ENCODE measurements at places on chromosomes 5 and 9.

- no peak for DNase-seq
Measured at GRCh38 chr5:533955-534742, 9.9 kb upstream of the SLC9A3 start.

GRCh38 chr9:2220036-2220435, 204.9 kb downstream of the SMARCA2 start:
- DNase-seq = no peak

GRCh38 chr5:172645271-172646055, 4.4 kb downstream of the NEURL1B start:
- DNase-seq = no peak

GRCh38 chr9:84027201-84027600, 46.6 kb downstream of the RMI1 start:
- DNase-seq = no peak

GRCh38 chr5:83475935-83476814, 4.6 kb downstream of the VCAN start:
- no peak for DNase-seq

DNA sequence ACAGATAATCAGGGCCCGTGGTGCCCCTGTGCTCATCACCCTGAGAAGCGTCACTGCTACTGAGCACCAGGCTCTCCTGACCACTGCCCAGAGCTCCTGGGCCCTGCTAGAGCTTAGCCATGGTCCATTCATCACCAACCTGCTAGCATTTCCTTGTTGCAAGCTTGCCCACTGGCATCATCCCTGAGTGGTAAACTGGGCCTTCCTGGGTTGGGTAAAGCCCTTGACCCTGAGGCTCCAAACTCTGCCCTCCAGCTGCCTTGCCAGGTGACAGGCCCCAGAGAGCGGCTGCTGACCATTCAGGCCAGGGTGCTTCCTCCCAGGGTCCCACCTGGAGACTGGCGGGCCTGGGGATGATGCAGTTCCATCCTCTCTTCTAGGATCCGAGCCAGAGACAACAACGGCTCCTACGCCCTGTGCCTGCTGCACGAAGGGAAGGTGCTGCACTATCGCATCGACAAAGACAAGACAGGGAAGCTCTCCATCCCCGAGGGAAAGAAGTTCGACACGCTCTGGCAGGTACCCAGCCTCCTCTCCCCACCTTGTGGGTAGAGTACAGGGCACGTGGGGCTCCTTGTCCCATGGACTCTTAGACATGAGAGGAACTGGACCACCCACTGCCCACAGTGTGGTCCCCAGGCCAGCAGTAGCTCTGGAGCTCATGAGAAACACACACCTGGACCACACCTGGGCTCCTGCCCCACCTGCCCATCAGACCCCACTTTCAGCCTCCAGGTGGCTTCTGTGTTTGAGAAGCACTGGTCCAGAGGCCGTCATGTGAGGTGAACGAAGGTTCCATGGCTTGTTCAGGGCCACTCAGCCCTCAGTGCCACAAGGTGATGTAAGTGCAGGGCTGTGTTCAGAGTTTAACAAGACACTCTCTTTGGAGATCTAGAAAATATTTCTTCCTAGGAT, 60.5 kb downstream of the SYK start:
- DNase-seq = no peak

DNA sequence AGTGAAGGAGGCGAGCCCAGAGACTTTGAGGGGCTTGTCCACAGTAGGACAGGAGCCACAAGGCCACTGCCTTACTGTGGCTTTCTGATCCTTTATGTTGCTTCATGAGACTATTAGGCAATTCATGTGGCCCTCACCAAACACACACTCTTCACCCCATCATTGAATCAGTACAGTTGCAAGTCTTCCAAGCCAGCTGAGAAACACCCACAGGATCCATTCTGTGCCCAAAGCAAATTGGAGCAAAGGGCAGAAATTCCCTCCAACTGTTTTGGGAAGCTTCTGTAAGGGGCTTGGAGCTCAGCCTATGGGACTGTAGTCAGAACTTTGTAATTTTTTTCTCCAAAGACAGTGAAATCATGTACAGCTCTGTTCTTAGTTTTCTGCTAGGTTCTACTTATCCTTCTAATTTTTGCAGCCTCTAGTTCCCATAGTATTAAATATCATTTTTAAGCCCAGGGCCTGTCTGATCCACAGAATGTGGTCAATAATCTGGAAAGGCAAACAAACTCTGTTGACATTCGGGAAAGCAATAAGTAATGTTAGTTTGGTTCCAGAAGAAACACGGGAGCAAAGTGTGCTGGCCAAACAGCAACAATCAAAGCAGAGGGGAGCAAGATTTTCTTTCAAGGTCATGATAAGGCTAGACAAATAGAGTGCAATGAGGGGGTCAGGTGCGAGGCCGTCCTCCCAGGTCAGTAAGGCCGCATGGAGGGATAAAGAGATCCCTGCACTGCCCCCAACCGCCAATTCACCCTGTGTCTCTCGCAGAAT, 47.0 kb downstream of the UBE2QL1 start:
- no peak for DNase-seq

- DNase-seq = peak; percentile 63
Measured at GRCh38 chr5:92641031-92641962, 939.7 kb downstream of the NR2F1-AS1 start.

GRCh38 chr9:94577571-94577970, 16.1 kb downstream of the FBP2 start:
- DNase-seq = no peak

- DNase-seq = no peak
Measured at GRCh38 chr5:142982821-142983200, 212.6 kb downstream of the ARHGAP26 start.

- DNase-seq = no peak
Measured at GRCh38 chr5:22372826-22373660, 480.1 kb downstream of the CDH12 start.

DNA sequence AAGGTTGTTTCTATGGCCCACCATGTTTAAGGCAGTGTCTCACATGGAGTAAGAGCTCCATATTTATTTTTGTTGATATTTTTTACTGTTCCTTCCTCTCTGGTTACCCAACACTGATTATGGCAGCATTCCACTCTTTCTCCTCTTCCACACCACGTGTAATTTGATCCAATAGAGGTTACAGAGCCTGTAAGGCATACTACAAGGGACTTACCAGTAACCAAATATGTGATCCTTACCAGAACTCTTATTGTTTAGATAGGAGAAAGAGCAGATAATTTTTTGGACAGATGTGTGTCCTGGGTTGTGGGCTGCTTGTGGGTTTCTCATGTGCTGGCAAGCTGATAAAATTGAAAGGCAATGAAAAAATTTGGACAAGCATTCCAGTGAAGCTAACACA, 261.3 kb downstream of the TMEM167A start:
- DNase-seq = no peak

- no peak for DNase-seq
Measured at GRCh38 chr9:94754976-94755475, 28.5 kb downstream of the AOPEP start.

DNA sequence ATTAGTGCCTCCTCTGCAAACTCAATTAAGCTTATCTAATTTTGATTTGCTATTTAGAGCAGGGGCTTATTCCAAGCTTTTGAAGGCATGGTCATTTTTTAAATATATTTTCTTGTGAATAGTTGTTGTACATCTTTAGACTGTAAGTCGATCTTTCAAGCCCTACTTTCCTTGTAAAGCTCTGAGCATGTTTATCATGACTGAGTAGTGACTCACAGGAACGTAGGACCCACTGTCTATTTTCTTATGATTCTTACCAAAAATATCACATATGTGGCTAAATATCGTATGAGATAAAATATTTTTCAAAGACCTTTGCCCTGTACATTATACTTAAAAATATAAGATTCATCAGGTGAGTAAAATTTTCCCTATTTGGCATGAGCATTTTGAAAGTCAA, 440.4 kb upstream of the GRIN3A start:
- DNase-seq = no peak

- DNase-seq = no peak
Measured at GRCh38 chr5:58300346-58300895, 159.5 kb downstream of the PLK2 start.

DNA sequence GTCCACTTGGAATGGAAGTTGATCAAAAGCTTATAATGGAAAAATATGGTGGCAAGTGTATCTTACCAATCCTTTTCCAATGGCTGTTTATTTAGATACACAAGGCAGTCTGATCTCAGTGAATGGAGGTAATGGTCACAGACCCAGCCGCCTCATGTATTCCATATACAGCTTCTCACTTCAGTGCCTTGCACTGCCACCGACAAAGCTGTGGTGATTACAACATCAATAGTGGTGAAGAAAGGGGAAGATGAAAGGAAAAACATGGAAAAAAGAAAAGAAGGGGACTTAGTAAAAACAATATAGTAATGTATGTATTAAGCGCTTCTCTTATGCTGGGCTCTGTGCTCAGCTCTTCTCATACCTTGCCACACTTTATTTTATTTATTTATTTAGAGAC, 297.3 kb upstream of the RASA1 start:
- DNase-seq = no peak

DNA sequence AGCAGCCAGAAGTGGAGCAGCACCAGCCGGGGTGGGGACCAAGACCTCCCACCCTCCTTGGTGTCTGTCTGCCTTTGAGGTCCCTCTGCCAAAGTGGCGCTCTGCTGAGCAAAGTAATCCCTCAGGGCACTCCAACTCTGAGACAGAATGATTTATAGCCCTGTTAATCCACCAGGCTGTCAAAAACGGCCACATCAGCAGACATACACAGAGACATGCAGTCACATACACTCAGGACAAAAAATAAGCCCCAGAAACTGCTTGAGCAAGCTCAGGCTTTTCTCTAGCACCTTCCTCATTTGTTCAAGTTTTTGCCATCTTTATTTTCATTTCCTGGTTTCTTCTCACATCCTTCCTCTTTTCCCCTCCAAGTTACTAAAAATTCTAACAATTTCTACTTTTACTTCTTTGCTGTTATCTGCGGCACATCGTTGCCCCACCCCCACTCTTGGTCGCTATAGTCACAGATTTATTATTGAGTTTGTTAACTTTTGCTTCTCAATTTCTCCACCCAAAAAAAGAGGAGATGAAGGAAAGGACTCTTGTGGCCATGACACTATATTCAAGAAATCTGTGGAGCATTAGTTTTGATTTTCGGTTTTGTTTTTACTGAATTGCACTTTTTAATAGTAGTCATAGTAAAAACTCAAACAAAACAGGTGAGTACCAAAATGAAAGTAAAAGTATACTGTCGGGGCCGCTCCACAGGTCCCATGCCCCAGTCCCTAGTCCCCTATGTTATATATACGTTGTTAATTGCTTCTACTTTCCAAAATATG, 17.4 kb upstream of the ADRB2 start:
- DNase-seq = no peak

GRCh38 chr5:31144364-31144763, 49.1 kb upstream of the CDH6 start:
- no peak for DNase-seq

DNA sequence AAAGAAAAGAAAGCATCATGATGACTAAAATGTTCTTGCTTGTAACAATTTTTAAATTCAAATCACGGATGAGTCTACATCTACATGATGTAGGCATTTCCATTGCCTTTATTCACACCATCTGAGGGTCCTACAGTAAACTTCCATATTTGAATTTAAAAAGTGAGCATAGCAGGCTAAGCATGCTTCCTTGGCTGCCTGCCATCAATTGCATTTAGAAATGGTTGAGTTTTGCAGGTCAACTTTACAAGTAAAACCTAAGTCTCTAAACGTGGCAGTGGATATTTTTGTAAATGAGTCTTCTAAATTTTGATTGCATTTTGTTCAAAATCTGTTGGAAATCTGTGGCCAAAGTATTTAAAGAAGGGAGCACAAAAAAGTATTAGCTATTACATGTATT, 136.5 kb upstream of the PTCH1 start:
- DNase-seq = no peak

- DNase-seq = no peak
Measured at GRCh38 chr5:132355140-132355765, 14.3 kb upstream of the SLC22A5 start.

DNA sequence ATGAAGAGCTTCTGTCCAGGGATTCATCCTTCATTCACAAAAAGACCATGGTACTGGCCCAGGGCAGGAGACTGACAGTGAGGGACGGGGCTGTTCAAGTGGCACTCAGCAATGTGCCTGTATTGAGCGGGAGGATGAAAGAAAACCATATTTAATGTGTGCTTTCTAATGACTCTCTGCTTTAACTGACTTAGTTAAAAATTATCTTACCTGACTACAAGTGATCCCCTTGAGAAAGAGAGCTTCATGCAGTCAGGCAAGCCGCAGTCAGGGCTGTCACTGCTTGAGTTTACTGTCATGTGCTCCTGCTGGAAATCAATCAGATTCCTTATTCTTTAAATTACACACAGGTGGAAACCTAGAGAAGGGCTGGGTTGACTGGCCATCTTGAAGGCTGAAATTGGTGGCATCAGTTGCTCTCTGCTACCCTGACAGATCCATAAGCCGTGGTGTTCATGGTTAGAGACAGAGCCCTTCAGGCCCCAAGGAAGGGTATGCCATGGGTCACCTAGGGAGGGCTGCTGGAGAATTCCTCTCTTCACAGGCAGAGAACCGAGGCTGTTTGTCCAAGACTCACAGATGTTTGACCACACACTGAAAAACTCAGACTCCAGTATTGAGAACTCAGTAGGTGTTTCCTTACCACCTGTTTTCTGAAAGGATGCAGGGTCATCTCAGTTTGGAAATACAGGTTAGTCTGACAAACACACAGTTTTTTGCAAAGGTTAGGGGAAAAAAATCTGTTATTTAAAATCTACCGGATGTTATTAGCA, 70.9 kb downstream of the TRIO start:
- DNase-seq = no peak

DNA sequence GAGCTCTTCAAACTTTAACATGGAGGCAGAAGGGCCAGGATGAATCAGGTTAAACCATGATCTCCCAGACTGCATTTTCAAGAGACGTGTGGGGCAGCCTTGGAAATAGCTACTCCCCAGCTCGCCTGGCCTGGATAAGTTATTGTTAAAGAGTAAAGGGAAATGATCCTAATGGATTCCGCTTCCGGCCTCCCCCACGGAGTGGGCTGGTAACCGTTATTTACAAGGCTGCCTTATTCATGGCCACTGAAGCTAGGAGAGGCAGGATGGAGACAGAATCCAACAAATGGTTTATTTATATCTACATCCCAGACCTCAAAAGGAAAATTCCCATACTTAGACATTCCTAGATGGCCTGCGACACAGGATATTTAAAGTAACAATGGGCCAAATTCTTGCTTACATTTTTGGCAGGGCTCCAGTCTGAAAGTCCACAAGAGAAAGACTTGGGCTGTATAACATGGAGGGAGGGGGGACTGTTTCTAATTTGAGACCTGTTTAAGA, 27.9 kb downstream of the SPRY4 start:
- DNase-seq = no peak

GRCh38 chr5:173493846-173494245, 122.6 kb downstream of the BOD1 start:
- no peak for DNase-seq

DNA sequence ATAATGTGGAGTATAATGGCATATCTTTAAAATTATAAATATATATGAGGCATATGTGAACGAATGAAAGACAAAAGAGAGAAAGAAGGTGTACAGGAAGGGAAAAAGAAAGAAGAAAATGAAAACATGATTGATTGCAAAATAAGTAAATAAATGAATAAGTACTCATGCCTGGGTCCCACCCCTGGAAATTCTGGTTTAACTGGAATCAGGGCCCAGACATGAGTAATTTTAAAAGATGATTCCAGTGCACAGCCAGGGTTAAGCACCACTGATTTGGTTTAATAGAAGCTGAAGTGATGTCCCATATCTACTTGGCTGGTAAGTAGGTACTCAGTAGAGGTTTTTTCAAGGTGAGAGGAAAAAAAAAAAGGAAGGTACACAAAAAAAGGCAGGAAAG, 34.0 kb upstream of the HOMER1 start:
- DNase-seq = no peak

- DNase-seq = no peak
Measured at GRCh38 chr5:143425835-143426234, 22.3 kb upstream of the NR3C1 start.

All from NCI-H2081 treated with DMSO at 0.1 percent for 48 hours (cell line).